ENCODE measurements at places on chromosomes 12 and 14.

GRCh38 chr14:30290001-30290400 lies 269.0 kb upstream of the G2E3 start:
- DNase-seq: no peak

DNA sequence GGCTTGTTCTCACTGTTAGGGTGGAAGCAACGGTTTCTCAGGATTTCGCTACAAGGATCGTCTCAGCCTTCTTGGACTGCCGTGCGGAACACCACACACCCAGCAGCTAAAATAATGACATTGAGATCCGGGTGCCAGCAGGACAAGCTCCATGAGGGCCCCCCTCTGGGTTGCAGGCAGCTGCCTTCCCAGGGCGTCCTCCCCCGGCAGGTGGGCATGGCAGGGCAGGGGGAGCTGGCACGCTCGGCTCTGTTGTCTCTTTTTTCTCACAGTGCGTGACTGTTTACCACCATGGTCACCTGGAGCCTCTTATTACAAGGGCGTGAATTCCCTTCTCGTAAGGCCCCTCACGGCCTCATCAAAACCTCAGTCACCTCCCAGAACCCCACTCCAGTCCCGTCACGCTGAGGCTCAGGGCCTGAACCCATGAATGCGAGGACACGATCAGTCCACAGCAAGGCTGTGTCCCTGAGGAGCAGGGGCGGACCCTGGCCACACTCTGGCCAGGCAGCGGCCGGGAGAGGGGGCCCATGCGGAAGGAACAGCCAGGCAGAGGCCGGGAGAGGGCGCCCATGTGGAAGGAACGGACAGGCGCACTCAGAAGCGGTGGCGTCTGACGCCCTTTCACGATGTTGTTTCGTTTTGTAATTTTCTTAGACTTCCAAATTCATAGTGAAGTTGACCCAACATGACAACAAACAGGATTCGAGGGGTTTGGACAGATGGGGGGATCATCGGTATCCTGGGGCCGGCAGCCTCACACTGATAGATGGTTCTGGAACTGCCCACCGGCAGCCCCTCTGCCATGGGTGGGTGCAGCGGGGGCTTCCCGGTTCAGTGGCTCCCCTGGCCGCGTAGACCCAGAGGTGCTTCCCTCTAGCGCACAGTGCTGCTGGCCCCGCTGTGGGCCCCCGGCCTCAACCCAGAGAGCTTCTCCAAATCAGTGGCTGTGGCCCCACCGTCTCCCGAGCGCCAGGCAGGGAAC lies 10.0 kb downstream of the LRCOL1 start:
- no peak for DNase-seq

DNA sequence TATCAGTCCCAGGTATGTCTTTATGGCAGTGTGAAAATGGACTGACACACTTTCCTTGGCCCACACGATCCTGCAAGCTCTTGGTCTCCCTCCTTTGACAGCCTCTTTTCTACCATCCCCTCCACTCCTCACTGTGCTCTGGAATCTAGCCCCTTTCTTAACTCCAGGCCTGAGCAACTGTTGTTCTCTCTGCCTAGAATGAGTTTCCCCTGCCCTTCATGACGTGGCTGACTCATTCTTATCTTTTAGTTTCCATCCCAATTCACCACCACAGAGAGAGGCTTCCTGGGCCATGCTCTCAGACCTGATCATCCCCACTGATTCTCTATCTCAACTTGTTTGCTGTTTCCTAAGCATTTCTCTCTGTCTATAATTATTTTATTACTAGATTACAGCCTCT lies 157.4 kb upstream of the HMGA2 start:
- no peak for DNase-seq

DNA sequence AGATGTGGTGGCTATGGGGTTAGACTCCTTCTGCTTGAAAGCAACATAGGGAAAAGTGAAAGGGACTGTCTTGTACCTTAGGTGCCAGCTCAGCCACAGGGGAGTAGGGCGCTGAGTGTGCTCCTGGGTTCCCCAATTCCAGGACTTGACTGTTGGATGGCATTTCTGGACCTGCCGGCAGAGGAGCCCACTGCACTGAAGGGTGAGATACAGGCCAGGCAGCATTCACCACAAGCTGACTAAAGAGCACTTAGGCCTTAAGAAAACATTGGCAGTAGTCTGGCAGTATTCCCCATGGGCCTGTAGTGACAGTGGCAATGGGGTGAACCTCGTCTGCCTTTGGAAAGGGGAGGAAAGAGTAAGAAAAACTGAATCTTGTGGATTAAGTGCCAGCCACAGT lies 67.1 kb upstream of the TMTC2 start:
- DNase-seq: no peak

- no peak for DNase-seq
Measured at GRCh38 chr14:24317141-24317928, 6.0 kb downstream of the LTB4R start.

DNA sequence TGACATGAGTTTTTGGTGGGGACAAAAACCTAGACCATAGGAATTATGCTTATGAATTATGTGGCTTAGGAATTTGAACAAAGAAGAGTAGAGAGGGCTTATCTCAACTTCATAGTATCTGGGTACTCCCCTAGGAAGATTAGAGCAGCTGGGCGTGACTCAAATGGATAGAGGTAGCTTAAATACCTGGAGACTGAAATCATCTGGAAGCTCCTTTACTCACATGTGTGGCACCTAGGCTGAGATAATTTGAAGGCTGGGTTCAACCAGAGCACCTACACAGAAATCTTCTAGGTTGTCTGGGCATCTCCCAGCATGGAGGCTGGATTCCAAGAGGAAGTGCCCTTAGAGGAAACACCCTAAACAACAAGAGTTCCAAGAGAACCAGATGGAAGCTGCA lies 393.9 kb downstream of the ADAMTS20 start:
- DNase-seq: no peak

GRCh38 chr12:90304231-90304630 lies 595.6 kb upstream of the ATP2B1 start:
- DNase-seq: no peak

DNA sequence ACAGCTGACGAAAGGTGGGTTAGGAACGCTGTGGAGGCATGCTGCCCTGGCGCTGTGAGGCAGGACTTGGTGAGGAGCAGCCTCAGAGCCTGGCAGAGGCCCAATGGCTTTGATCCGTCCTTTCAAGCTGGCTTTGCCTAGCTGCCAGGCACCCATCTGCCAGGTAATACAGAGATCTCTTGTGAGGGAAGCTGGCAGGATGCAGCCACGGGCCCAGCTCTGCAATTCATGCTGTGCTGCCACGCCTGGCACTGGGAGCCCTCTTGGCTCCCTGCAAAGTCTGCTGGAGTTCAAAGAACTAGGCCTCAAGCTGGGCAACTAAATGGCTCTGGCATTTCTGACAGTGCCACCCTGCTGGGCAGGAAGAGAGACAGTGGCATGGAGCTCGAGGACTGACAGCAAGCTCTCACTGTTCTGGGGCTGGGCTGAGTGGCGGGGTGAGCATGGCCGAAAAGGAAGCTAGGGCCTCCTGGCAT lies 18.7 kb downstream of the IQSEC3 start:
- DNase-seq: no peak

Measured in KG1 (cell line).